ENCODE measurements at places on chromosomes 6 and 20.

GRCh38 chr6:92132457-92132856 is 1286.9 kb downstream of the EPHA7 start:
- no peak for DNase-seq

DNA sequence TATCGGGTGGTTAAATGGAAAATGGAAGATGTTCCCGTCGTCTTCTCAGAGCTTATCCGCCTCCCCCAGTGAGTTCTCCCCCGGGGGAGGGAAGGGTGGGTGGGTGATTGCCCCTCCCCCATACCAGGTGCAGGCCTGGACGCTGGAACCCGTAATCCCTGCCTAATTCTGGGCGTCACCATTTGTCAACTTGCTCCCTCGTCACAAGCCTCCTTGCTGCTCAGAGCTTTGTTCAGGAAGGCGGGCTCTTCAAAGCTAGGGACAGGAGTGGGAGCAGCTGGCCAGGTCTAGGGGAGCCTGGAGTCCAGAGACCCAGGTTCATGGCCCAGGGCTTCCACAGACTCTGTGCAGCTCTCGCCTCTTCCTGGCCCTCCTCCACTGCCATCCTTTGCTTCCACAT is 25.6 kb downstream of the CDH22 start:
- DNase-seq = no peak

DNA sequence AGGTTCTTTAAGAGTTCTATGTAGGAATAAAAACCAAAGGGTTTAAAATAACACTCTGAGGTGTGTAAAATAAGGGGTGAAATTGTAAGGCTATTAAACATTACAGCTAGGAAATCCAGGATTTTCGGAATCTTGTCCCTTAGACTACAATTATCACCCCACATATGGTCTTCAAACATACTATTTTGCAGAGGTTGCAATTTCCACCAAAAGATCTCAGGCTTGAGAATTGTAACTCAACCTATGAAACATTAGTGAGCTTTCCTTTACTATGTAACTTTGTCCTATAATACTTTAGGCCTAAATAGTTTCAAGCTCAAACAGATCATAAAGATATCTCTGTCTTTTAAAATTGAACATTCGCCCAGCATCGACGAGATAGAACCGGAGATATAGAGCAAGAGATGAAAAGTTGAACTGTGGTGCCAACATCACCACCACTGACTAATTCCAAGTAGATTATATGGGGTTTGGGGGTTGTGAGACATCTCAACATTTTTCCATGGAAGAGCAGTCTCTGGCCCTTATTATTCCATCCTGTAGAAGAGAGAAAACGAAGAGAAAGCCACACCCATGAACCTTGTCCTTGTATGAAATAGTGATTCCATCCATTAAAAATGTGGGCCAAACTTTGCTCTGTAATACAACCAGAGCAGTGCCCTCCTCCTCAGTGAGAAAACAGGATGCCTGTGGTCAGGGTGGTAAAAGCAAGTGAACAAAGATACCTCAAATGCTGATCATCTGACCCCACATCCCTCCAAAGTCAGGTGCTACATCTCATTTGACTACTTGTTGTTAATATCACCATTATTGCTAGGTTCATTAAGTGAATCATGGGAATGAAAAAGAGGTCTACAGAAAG is 284.5 kb upstream of the GJE1 start:
- DNase-seq = no peak

DNA sequence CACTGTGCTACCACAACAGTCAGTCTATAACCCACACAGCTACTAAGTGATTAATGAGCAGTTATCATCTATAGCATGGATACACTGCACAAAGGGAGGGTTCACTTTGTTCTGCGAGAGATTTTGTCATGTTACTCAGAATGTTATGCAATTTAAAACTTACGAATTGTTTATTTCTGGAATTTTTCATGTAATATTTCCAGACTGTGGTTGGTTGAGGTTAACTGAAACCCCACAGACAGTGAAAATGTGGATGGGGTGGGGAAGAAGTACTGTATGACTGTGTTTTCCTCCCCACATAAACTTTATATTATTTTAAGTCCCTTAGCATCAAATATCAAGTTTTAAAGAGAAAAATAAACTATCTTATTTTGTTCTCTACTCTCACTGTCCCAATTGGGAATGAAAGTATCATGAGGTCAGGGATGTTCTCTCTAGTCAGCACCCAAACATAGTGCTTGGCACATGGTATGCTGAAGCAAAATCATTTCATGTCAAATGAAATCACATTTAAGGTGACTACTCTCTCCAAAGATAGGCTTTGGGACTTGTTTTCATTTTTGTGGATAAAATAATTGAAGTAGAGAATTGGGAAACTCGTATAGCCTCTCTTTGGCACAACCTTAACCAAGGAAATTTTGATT is 25.4 kb downstream of the DOP1A start:
- DNase-seq = no peak

DNA sequence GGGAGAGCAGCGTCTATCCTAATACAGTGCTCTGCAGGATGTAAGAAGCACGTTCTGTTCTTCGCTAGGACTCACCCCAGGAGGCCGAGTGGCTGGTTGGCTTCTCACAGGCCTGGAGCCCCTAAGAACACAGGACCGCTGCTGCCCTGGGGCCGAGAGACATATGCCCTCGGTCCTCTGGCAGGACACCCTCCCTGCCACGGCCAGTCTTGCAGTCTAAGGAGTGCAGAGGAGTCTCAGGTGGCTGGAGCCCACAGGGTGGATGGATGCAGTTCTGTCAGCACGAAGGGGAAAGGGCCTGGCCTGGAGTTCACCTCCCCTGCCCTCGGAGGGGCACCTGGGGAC is 96.5 kb downstream of the SMOC2 start:
- no peak for DNase-seq

DNA sequence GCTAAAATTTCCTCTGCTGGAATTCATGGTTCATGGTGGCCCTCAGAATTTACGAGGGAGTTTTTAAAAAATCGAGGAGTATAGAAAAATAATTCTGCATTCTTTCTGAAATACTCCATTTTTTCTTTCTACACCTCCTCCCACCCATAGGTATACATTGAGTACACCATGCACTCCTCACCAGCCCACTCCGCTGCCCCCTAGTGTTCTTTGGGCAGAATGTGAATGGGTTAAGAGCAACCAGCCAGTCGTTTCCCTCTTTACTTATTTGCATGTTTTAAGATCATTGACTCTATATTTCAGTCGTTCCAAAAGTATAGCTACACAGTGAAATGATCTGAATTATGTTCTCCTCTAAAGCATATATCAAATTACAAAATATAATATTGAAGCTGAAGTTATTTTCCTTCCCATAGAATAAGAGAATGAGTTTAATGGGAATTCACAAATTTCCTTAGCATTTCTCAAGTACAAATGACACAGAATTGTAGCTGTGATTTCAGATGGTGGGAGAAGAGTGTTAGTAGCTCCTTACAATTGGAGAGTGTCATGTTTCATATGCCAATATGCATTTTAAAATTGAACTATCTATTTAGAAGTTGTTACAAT is 977.7 kb upstream of the SLC35B3 start:
- DNase-seq = peak; percentile 8

DNA sequence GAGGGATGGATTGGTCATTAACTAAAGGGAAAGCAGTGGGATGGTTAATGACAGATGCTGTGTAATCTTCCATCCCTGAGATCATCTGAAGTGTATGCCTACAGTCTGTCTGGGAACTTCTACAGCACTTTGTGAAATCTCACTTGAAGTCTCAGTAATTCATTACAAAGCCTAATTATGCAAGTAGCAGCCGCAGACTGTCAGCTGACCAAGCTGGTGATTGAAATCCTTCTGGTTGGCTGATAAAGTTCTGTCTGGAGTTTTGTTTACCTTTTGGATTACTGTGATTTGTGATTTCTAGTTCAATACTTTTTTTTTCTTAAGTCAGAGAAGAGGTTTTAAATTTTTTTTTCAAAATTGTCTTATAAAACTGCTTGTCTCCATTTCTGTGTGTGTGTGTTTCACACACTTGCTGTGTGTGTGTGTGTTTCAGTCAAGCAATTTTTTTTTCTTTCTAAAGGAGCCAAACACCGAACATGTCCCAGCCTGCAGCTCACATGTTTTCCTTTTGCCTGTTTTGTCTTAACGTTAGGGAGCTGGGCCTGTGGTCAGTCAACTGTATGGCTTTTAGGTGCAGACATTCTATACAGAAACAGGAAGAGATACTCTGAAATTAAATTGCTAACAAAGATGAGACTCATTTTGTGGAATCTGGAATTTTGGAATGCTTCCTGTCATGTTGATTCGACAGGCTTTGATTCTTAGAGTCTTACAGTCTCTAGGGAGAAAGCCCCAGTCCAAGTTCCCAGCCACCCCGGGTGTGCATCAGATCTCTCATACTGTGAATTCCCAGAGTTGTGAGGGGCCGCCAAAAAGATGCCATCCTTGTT is 28.5 kb upstream of the ADGRF4 start:
- DNase-seq = peak; percentile 8

GRCh38 chr6:138682704-138683527 is 90.7 kb upstream of the CCDC28A start:
- no peak for DNase-seq

DNA sequence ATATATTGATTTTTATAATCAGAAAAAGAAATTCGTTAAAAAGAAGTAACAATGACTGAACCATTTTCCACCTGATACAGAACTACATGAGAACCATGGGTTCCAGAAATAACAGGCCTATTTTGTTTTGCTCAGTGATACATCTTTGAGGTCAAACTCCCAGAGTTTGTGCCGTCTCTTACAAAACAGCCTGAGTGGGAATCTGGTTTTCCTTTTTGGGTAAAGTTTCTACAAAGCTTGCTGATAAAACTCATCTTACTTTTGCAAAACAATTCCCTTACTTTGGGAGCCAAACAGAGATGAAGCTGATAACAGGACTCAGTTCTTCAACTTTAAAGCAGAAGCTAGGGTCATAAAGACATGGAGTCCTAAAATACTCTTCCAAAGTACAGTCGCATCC is 98.7 kb upstream of the FAM8A1 start:
- no peak for DNase-seq

- DNase-seq = no peak
Observed at GRCh38 chr20:19691125-19691524, 66.9 kb upstream of the RIN2 start.

DNA sequence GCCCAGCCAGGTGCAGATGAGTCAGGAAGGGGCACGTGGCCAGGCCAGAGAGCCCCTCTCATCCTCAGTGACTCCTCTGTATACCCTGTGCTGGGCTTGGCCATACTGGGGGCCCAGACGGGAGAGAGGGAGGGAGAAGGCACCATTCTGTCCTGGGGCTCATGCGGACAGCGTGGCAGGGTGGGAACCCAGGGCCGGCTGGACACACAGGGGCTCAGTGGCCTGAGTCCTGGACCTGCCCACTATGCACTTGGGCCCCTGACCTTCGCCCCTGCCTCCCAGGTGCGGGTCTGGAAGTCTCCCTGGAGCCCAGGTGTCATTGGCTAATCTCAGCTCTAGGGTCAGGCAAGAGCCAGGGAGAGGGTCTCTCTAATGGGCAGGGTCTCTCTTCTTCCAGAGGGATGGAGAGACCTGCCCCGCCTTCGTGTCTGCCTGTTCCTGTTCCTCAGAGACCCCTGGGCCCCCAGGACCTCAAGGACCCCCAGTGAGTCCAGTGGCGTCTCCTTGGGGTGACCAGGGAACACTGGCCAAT is 27.7 kb downstream of the COL20A1 start:
- no peak for DNase-seq

DNA sequence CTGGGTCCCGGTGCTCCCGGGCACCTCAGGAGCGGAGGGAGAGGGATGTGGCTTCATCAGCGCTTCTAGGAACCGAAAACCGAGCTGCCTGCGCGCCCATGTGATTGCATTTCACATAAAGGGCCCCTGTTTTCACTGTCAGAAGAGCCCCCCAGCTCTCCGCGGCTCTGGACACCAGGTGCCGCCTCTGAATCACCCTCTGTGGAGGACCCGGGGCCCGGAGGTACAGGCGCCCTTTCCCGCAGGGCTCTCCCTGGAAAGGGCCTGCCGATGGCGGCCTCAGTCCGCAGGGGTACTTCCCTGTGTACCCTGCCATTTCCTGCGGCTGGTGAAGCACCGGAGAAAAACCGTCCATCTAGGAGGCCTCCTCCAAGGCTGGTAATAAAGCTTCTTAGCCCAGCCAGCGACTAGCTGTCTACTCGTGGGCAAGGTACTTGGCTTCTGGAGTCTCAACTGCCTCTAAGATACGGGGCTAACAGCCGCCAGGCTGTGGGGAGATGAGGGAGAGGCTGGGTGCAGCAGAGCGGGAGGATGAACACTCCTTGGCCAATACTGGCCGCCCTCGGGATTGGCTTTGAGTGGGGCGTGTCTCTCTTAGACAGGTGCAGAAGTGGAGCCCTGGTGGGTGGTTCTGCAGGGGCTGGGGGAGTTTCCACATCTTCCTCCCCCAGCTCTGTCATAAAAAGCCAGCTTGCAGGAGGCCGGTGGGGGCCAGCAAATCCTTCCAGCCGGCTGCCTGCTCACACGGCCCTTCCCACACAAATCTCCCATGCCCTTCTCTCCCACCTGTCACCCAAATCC is 1.6 kb downstream of the PPP1R16B start:
- peak; percentile 43 for DNase-seq

DNA sequence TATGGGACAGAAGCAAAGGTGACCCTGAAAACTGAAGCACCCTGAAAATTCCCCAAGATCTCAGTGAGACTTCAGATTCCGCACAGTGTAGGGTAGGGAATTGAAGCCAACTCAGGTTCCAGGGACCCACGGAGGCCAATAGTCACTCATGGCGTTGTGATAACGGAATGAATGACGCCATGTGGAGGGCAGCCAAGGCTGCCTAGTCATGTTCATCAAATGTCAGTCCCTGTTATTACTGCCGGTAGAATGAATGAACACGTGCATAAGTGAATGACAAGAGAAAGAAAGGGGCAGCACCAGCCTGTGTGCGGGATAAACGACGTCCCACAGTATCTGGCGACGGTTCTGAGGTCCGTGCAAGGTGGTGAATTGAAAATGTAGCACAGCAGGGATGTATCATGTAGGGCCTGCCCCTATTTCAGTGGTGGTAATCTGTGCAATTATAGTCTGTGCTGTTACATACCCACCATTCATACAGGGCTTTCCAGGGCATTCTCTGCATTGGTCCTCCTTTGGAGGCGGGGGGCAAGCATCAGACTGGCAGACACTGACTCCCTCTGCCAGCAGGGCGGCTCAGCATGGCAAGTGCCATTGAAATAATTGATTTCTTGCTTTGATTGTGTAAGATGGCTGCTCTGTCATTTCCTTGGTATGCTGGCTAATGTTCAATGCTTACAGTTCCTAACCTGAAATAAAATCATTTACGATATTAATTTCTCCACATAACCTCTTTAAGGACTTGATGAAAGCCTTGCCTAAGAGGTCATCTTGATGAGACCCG is 386.9 kb downstream of the CDH4 start:
- DNase-seq = no peak

- DNase-seq = no peak
Observed at GRCh38 chr6:43724354-43724753, 36.8 kb upstream of the MRPS18A start.

GRCh38 chr20:35318502-35319157 is 26.4 kb upstream of the FAM83C start:
- no peak for DNase-seq

GRCh38 chr6:74606582-74607071 is 599.2 kb downstream of the COL12A1 start:
- no peak for DNase-seq
